ENCODE measurements at places on chromosomes 13 and 19. TPM values are rescaled to one million over a fixed set of nuclear protein-coding genes. Genes with fewer than 3 reads are reported as not detected.

FLT1 gene
- total RNA-seq = 6.2 TPM

CYP2F1 gene
- not detected for total RNA-seq

SRRM5 gene
- total RNA-seq = 0.10 TPM

FFAR3 gene
- total RNA-seq = not detected

CAMSAP3 gene
- total RNA-seq = not detected

FSTL3 gene
- total RNA-seq = 19.8 TPM

CYSLTR2 gene
- total RNA-seq = not detected

CGB5 gene
- total RNA-seq = not detected

ZSCAN4 gene
- total RNA-seq = not detected

TTC9B gene
- not detected for total RNA-seq

DNA sequence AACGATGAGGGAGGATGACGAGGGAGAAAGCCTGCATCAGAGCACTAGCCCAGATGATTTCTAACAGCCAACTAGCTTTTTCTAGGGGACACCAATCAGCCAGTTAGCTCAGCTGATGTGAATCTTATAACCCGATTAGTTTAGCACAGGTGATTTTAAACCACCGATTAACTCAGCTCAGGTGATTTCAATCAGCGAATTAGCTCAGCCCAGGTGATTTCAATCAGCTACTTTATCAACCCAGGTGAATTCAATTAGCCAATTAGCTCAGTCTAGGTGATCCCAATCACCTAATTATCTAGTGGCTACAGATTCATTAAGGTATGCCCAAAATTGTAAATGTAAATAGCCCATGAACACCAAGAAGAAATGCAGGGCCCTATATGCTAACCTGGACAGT lies 146.9 kb downstream of the ZNF486 start:
- DNase-seq = no peak

DNA sequence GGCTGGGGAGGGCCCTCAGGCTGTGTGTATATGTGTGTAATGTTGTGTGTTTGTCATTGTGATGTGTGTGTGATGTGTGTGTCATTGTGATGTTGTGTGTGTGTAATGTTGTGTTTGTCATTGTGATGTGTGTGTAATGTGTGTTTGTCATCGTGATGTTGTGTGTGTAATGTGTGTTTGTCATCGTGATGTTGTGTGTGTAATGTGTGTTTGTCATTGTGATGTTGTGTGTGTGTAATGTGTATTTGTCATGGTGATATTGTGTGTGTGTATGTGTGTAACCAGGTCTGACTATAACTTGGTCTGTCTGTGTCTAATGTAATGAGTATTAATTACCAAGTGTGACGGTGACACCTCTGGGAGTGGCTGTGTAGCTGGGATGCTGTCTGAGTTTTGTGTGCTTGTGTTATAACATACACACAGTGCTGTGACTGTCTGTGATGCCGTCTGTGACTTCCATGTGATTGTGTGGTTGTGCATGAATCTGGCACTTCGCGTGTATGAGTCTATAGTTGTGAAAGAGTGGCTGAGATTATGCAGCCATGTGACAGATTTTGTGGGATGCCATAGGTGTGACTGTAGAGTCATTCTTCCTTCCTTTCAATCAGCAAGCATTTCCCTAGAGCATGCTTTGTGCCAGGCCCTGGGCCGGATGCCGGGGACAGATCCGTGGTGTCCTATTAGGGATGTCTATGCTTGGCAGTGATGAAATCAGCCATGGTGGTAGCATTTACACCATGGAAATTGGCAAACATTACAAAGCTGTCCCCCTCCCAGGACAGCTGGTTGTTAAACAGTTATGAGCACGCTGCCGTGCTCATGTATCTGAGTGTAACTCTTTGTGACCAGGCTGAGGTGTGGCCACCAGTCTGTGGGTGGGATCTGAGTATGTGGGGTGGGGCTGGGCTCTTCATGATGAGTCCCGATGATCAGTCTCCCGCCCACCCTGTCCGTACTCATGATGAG lies 6.4 kb downstream of the TNFSF14 start:
- peak; percentile 22 for DNase-seq

- DNase-seq = peak; percentile 68
Observed at GRCh38 chr13:26985285-26985878, 186.2 kb downstream of the USP12 start.

DNA sequence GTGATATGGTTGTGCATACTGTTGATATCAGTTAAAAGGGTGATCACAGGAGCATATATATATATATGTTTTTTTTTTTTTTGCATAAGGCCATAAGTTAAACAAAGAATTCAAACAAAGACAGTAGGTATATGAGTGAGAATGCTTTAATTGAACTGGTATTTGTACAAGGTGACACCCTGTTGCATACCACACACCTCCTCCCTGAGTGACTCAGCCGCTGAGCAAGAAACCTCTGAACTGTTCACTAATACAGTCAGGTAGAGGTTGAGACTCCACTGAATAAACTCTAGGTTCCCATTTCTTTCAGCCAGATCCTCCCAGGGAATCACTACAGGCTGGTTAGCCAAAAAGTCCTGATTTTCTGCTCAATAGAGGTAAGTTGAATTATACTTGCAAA lies at the start of gene SCEL:
Gene SCEL, plus strand, starts transcription at position 259 of the 400 bp plus-strand sequence. CDS start 20,170 bp downstream, outside the sequence.
- DNase-seq = no peak

GRCh38 chr19:35689836-35690235 lies 14.5 kb upstream of the ZBTB32 start:
- DNase-seq = no peak

- peak; percentile 41 for DNase-seq
Observed at GRCh38 chr19:1567116-1567847, 843 bp downstream of the MEX3D start.

GRCh38 chr13:71517004-71517403 lies 350.0 kb downstream of the DACH1 start:
- no peak for DNase-seq

- DNase-seq = peak; percentile 70
Observed at GRCh38 chr19:5987077-5987818, 9.3 kb upstream of the RANBP3 start.
